ENCODE measurements at places on chromosomes 11 and 22.

GRCh38 chr22:36289406-36289870, 36.5 kb downstream of the APOL1 start:
- no peak for DNase-seq

- no peak for DNase-seq
Observed at GRCh38 chr11:131447277-131447815, 76.9 kb downstream of the NTM start.

DNA sequence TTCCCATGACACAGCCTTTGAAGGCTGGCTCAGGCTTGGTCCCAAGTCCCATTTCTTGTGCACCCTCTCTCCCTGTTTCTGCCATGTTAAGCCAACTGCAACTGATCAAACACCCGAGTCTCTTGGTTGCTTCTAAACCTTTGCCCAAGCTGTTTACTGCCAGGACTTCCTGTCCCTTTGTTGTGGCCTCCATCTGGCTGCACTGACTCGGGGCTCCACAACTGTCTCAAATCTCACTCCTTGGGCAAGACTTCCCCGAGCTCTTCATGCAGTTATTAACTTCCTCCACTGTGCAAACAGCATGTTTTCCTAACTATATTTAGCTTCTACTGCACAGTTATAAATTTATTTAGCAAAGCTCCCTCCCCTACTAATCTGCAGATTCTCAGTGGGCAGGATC, 4.3 kb downstream of the VPREB1 start:
- no peak for DNase-seq

DNA sequence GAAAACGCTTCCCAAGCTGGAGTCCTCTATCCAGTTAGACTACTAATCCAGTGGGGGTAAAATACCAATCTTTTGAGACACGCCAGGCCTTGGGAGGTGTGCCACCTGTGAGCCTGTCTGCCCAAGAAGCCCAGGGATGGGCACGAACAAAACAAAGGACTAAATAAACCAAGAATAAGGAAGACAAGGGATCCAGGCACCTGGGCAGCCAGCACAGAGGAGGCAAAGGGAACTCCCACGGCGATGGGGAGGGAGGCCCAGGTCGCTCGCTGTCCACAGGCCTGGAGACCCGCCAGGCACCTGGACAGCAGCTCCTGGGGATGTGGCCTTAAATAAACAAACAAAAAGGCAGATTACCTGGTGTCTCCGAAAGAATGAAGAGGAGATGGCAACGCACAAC, 31.4 kb downstream of the LRFN4 start:
- no peak for DNase-seq

- no peak for DNase-seq
Observed at GRCh38 chr22:32957200-32957803, 100.9 kb downstream of the SYN3 start.
